ENCODE measurements at places on chromosomes 7 and 10.

DNA sequence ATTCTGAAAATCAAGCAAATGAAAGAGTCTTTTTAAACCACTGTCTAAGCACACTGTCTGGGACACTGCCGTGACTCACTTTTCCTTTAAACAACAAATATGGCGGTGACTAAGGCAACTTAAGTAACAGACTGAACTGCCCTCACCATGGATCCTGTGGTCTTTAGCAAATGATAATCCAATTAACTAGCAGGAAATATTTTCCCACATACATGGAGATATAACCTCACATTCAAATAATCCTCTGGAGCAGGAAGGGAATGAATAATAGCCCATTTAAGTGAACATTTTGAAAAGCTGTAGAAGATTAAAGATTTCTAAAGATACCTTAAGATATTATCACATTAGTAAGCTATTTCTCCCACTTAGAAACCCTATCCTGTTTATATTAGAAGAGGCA lies 40.3 kb upstream of the LRRC17 start:
- no peak for DNase-seq

DNA sequence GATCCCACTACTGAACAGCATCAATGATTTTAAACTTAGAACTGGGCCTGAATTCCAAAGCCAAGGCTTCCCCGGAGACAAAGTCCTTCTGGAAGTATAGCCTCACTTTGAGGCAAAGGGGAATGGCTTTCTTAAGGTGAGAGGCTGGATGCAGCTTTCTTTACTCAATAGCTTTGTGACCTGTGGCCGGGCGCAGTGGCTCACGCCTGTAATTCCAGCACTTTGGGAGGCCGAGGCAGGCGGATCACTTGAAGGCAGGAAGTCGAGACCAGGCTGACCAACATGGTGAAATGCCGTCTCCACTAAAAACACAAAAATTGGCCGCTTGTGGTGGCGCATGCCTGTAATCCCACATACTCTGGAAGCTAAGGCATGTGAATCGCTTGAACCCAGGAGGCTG lies 3.2 kb upstream of the FGFR2 start:
- no peak for DNase-seq

- DNase-seq: no peak
Measured at GRCh38 chr10:78952030-78952429, 116.7 kb upstream of the ZMIZ1 start.

GRCh38 chr7:55557666-55558188 lies 14.6 kb downstream of the VOPP1 start:
- no peak for DNase-seq

GRCh38 chr10:69865450-69865849 lies 63.7 kb downstream of the COL13A1 start:
- no peak for DNase-seq

DNA sequence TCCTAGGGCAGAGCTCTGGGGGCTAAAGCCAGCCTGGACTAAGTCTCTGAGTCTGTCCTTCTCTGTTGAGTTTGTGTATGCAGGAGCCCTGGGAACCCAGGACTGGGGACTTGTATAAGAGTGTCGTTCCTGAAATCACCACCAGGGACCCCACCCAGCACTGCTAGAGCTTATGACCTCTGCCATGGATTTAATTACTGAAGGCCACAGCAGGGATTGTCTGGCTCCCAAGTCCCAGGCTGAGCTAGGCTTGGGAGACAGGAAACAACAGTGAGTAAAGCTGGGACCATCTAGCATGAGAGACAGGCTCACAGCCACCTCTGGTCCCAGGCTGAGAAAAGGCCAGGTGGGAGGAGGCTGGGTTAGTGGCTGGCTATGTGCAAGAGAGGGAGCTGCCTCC lies 1.4 kb upstream of the TSPAN15 start:
- DNase-seq: peak; percentile 80

DNA sequence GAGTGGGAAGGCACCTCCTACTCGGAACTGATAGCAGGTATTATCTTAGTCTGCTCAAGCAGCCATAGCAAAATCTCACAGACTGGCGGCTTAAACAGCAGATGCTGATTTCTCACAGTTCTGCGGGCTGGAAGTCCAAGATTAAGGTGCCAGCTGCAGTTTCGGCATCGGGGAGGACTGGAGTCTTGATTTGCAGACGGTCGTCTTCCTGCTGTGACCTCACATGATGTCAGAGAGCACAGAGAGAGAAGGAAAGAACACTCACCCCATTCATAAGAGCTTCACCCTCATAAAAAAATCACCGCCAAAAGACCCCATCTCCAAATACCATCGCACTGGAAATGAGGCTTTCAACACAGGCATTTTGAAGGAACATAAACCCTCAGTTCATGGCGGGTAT lies 216.5 kb upstream of the PITRM1 start:
- no peak for DNase-seq

Measured in dorsolateral prefrontal cortex (tissue), 122 donors.